ENCODE measurements at places on chromosomes 3 and 15.

DNA sequence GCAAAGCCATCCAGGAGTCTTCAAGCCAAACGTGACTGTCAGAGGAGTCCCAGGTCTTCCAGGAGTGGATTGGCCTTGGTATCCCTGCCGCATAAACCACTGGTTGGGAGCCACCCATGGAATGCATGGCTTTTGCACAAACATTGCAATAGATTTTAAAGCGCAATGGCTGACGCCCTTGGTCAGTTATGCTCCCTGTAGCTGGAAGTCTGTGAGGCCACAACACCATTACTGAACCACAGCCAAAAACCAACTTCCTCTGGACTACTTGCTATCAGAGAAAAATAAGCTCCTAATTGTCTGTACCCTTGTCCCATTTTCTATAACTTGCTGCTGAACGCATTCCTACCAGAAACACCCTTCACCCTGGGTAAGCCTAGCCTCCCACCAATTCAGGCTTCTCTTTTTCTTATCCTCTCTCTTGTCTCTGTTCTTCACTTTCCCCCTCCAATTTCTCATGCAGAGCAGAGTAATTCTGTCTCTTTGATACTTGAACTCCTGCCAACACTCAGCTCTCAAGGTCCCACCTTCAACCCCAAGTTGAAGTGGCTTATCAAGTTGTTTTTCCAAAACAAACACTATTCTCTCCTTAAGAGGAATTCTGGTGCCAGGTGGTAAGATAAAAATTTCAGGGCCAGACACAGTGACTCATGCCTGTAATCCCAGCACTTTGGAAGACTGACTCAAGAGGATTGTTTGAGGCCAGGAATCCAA, 176.4 kb upstream of the UBE2E1 start:
- no peak for DNase-seq

DNA sequence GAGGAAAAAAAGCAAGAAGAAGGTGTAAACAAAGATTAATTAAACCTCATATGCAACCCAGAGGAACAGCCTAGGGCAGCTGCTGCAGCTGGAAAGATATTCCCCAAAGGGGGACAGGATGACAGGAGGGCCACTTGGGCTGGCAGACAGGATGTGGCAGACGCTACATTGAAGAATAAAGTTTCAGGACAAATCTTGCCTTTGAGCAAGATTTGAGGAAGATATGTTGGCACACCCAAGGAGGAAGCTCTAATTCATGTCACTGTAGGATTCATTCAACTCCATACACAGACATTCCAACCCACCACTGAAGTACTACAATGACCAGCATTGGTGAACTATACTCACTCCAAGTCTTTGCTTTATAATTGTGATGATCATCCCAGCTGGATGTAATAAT, 504.0 kb downstream of the SHQ1 start:
- no peak for DNase-seq

DNA sequence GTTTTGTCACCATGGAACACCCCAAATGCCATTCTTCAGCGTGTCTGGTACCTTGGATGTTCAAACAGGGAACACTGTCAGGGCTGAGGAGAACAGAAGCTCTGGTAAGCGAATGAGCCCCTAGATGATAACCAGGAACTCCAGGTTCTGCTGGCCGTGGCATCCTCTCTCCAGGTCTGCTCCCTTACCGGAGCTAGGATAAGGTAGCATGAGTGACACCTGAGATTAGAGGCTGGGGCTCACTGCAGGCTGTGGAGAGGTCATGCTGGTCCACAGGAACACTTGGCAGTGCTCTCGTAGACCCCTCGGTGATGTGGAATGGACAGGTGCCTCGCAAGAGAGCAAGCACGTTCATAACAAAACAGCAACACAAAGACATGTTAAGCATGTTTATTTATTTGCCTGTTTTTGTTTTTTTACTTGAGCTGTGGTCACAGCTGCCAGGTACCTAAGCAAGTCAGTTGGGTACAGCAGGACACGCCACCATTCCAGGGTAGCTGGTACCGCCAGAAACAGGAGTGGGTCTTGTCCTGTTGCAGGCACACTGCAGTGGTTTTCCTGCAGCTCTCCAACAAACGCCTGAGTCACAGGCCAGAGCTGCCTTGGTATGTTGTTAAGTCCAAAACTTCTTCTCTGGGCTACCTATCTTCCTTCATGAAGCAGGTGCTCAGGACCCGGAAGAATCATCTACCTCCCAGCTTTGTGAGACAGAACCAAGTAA, 4.6 kb downstream of the RBM15B start:
- DNase-seq = no peak

GRCh38 chr3:98026425-98027084, 8.6 kb downstream of the GABRR3 start:
- no peak for DNase-seq

- no peak for DNase-seq
Observed at GRCh38 chr3:141334627-141335250, 33.6 kb upstream of the ZBTB38 start.

- DNase-seq = no peak
Observed at GRCh38 chr15:38793206-38793810, 228.7 kb upstream of the RASGRP1 start.

DNA sequence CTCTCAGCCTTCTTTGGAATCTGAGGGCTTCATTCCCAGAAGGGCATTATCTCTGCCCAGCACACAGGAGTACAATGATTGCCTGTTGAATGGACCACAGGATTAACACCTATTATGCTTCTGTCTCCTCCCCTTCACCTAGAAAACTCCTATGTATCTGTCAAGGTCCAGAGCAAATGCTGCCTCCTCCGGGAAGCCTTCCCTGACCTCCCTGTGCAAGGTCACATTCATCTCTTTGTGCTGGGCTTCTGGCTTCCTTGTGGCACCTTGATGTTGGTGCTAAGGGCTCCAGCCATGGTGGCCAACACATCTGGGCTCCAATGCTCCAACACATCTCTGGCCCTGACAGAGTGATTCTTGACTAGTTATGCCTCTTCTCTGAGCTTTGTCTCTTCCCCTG, 49.9 kb upstream of the ATP2B2 start:
- no peak for DNase-seq

GRCh38 chr15:76575274-76575673, 238.7 kb downstream of the ISL2 start:
- DNase-seq = no peak

DNA sequence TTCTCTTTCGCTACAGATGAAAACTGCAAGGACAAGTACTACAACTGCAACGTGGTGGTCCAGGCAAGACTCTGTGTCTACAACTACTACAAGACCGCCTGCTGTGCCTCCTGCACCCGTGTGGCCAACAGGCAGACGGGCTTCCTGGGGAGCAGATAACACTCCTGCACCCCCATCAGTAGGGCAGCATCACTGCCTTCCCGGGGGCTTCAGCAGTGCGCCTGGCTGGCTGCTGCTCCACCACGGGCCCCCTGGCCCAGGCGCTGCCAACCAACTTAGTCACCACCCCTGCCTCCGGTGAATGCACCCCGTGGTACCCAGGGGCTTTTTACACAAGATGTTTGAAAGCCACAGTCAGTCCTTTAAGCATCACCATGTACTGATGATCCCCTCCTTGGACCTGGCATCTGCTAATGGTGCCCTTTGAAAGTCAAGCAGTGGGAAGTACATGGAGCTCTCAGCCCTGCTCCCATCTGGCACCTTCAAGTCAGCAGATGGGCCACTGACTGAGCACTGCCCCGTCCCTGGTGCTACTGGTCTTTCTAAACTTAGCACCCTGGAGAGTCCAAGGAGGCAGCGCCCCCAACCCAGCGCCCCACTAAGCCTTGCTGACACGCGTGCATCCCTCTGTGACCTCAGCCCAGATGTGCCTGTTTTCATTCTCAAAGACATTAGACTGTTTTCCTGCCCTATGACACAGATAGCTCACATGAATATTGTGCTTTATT, 33.0 kb upstream of the NR2E3 start:
- no peak for DNase-seq

DNA sequence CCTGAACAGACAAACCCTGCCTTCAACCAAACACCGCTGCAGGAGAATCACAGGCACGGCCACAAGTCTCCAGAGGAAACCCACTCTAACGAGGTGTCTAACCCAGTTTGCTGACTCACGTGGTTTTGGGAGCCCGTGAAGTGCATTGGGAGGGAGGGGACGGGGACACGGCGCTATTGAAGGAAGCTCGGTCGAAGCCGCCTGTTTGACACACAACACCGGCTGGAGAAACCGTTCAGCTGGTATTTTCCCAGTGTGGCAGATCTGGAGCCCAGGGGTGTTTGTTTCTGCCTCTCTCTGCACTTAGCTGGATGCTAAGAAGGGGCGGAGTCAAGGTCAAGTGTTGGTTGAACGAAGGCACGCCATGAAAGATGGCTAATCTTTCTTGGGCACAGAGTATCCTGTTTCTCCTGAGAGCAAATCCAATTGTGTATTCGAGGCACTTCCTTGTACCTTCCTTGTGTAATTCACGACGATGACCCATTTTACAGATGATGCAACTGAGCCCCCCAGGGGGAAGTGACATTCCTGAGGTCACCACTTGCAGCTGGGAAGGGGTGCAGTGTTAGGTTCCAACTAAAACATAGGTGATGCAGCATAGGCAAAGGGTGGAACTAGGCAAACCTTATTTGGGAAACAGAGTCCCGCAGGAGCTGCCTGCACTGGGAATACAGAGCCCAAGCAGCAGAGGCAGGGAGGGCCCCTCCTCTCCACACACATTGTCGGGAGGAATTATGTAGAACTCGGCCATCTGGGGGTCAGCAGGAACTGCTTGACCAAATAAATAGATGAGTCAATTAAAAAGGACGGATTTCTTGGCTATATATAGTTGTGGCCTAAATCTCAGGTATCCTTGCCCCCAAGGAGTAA, 22.5 kb downstream of the SLC6A6 start:
- no peak for DNase-seq

GRCh38 chr15:39976291-39977274, 42.7 kb downstream of the EIF2AK4 start:
- DNase-seq = peak; percentile 5

DNA sequence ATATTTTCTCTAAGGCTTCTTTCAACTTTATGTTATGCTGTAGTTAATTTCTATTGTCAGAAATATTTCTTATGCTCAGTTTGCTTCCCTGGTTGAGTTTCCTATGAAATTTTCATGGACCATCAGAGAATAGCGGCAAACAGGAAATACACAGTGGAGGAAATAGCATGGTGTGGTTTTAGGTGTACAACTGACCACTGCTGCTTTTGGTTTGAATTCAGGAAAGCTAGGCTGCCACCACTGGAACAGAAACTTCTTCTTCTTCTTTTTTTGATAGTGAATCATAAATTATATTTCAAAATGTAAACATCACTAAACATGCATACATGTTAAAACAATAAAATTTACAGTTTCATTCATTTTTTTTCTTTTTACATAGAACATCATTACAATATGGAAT, 316.6 kb upstream of the TGFBR2 start:
- no peak for DNase-seq

DNA sequence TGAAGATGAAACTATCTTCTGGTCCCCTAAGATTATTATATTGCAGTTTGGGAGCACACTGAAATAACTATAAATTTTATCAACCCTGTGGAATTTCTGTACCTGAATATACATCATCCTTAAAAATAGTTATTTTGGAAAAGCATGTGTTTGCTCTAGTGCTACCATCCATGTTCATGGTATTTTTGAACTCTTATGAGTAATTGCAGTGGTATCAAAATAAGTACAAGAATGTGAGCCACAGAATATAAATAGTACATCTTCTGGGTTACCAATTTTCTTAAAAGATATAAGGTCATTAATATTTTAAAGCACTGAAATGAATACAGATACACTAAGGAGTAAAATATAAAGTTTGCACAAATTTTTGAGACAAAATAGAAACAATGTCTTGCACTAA, 206.5 kb downstream of the CBLB start:
- DNase-seq = no peak

DNA sequence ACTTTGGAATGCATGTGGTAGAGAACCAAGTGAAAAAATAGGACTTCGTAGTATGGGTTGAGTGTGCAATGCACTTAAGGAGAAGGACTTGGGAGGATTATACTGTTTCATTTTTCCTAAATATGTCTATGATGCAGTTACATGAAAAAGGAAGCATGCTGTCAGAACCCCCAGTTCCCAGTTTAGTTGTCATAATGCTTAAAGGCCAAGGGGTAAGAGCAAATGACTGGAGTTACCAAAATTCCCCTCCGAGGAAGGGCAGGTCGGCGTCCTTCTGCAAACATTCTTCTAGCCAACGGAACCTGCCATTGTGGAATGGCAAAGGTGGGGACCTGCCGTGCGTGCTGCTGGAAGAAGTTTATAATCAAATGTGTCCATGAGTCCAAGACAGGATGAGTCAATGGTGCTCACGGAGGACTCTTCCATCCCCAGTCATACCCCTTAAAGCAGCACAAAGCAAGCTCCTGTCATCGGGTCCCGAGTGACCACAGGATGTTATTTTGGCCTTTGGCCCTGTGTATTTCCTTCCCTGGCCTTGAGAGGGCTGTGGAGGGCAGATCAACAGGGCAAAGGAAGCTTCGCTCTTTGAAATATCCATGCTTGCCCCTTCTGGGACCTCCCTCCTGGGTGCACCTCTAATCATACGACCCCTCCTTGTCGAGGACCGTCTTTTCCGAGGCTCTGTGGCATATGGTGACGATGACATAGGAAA, 93.2 kb downstream of the SLCO3A1 start:
- DNase-seq = no peak

DNA sequence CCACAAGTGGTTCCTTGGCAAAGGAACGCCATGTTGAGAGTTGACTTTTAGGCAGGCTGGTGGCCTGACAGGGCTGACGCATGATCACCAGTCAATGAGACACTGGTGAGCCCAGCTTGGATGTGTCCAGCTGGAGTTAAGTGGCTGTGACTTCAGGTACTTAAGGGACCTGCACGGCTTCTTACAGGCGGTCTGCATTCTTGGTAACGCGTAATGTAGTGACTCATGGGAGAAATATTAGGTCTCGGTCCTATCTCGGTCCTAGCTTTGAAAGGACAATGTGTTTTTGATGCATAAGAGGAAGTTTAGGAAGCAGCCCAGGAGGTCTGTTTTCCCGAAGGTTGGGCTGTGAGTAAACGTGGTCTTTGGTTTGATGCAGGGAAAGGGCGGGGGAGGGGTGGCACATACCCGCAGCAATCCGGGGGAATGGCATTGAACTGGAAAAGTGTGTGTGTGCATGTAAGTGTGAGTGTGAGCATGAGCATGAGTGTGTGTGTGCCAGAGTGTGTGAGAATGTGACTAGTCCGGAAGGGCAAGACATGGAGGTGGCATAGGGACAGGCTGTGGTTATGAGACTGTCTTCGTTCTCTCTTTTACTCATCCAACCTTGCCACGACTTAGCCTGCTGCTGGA, 55.3 kb downstream of the FAM43A start:
- DNase-seq = no peak

DNA sequence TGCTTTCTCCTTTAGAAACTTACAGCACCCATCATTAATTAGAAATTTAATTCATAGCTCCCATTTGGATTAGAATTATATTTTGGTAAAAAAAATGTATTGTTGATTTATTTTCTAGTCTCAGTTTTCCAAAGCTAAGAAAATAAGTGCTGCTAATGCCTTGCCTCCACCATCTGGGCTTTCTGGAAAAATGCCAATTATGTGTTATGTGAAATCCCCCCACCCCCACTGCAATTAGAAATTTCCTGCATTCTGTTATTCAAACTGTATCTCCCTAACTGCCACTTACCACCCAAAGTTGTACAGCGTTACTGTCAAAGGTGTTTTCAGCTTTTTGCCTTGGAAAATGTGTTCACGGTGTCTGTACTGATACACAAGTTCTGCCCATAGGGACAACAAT, 617.2 kb upstream of the UBE2E2 start:
- no peak for DNase-seq

GRCh38 chr3:114221165-114221880, 16.1 kb downstream of the ZNF80 start:
- DNase-seq = no peak
